ENCODE measurements at places on chromosomes 13 and 19. TPM values are rescaled to one million over a fixed set of nuclear protein-coding genes. Genes with fewer than 3 reads are reported as not detected.

DNA sequence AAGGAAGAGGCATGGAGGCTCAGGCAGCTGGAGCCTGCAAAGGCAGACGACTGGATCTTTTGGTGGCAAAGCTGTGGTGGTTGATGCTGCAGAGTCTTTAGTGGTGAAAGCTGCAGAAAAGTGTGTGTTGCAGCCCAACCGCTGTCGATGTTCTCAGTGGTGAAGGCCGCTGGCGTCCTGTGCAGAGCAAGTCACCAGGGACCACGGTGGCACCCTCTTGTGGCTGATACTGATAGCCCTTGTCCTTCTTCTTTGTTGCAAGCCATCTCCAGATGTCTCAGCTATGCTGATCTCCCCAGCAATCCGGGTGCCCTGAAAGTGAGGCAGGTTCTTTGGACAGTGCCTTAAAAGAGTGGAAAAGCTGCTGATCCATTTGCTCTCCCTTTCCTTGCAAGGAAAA, 610.9 kb upstream of the PCDH9 start:
- H3K27ac ChIP-seq: no peak overlapping the region
- H3K27me3 ChIP-seq: no peaks in the 10 kb centered on the region
- no peaks in the 10 kb centered on the region for H3K36me3 ChIP-seq
- no peak for DNase-seq
- H3K4me1 ChIP-seq: no peaks in the 10 kb centered on the region
- H3K4me3 ChIP-seq: no peak overlapping the region

OSCAR gene
- total RNA-seq: 1.5 TPM

GRCh38 chr19:40358773-40359172, 10.3 kb downstream of the PLD3 start:
- no peaks in the 10 kb centered on the region for H3K27me3 ChIP-seq
- H3K36me3 ChIP-seq: peaks cover 5% of the 10 kb centered on the region
- peaks cover 28% of the 10 kb centered on the region for H3K4me1 ChIP-seq
- no peak overlapping the region for H3K27ac ChIP-seq
- no peak overlapping the region for H3K4me3 ChIP-seq

GRCh38 chr13:19587635-19588300, 26.4 kb upstream of the TPTE2 start:
- H3K36me3 ChIP-seq: peaks cover 3% of the 10 kb centered on the region
- DNase-seq: no peak
- H3K4me3 ChIP-seq: peak overlapping the region; percentile 84
- H3K27me3 ChIP-seq: peaks cover 6% of the 10 kb centered on the region

- no peaks in the 10 kb centered on the region for H3K27me3 ChIP-seq
- peaks cover 7% of the 10 kb centered on the region for H3K4me1 ChIP-seq
- no peak overlapping the region for H3K4me3 ChIP-seq
- no peak overlapping the region for H3K27ac ChIP-seq
- H3K36me3 ChIP-seq: peaks cover 70% of the 10 kb centered on the region
These were observed 3.5 kb downstream of the ZNF738 start for GRCh38 chr19:21362291-21362690.

GRCh38 chr19:41638641-41639081, 11.8 kb upstream of the CEACAM4 start:
- peaks cover 16% of the 10 kb centered on the region for H3K27me3 ChIP-seq
- H3K4me3 ChIP-seq: no peak overlapping the region
- DNase-seq: no peak
- H3K27ac ChIP-seq: no peak overlapping the region
- no peaks in the 10 kb centered on the region for H3K36me3 ChIP-seq
- H3K4me1 ChIP-seq: peaks cover 2% of the 10 kb centered on the region

LRRC25 gene
- total RNA-seq: 1.2 TPM

GDF15 gene
- total RNA-seq: 0.75 TPM

- no peak for DNase-seq
- H3K4me1 ChIP-seq: peaks cover 20% of the 10 kb centered on the region
- no peak overlapping the region for H3K4me3 ChIP-seq
- peaks cover 28% of the 10 kb centered on the region for H3K36me3 ChIP-seq
These were observed 19.7 kb downstream of the VRK3 start for GRCh38 chr19:50005428-50005827.

GRCh38 chr19:21491146-21491545, 14.3 kb upstream of the ZNF429 start:
- H3K36me3 ChIP-seq: peaks cover 22% of the 10 kb centered on the region
- DNase-seq: no peak
- no peak overlapping the region for H3K4me3 ChIP-seq
- no peaks in the 10 kb centered on the region for H3K4me1 ChIP-seq

- no peak overlapping the region for H3K27ac ChIP-seq
- no peaks in the 10 kb centered on the region for H3K4me1 ChIP-seq
- no peaks in the 10 kb centered on the region for H3K36me3 ChIP-seq
- peaks cover 12% of the 10 kb centered on the region for H3K27me3 ChIP-seq
These were observed 36.2 kb upstream of the ENOX1 start for GRCh38 chr13:43822969-43823368.

DNA sequence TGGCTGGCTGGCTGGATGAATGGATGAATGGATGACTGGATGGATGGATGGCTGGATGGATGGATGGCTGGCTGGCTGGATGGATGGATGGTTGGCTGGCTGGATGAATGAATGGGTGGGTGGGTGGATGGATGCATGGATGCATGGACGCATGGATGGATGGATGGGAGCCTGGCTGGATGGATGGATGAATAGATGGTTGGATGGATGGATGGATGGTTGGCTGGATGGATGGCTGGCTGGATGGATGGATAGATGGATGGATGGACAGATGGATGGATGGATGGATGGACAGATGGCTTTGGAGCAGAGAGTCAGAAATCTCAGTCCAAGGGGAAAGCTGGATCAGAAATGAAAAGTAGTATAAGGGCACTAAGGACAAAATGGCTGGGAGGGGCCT, 106.4 kb upstream of the SERP2 start:
- peaks cover 7% of the 10 kb centered on the region for H3K36me3 ChIP-seq
- no peak for DNase-seq
- peaks cover 8% of the 10 kb centered on the region for H3K27me3 ChIP-seq
- H3K4me3 ChIP-seq: no peak overlapping the region
- H3K4me1 ChIP-seq: no peaks in the 10 kb centered on the region

All from activated naive CD8-positive, alpha-beta T cell treated with anti-CD3 and anti-CD28 coated beads, Interleukin-2, amount 10 ng/mL, durations not matched to agents 7 days and 5 days (primary cell).